ACHN (cell line): ENCODE measurements at places on chromosomes 5 and 9.

DNA sequence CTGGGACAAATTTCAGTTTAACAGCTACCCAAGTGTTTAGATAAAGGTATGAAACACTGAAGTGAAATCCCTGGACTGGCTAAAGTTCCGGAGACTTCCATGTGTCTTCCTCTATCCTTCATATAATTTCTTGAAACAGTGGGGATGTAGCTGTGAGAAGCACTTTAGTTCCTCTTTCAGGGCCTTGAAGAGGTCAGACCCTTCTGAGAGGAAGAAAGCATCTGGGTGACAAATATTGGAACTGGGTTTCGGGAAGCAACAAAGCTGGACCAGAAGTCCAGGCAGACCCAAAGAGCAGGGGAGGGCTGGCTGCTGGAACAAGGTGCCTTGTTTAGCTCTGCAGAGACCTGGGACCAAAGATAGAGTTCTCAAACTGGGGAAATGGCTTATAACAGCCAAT lies 75.4 kb upstream of the ZFAND5 start:
- DNase-seq: no peak

DNA sequence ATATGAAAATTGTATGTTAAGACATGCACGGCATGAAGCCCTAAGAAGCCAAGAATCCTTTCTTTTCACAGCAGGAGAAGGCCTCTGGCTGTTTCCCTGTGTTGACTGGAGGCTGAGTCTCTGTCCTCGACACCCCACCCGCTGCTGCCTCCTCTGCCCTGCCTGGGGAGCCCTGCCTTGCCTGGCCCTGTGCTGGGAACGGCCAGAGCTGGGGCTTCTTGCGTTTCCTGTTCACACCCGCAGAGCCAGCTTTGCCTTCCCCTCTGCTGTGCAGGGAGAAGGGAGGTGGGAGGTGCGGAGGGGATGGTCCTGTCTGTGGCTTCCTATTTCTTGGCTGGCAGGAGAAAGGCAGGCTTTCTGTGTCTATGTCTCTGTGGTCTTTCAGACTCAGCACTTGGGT lies 6.9 kb upstream of the GMCL2 start:
- no peak for DNase-seq

DNA sequence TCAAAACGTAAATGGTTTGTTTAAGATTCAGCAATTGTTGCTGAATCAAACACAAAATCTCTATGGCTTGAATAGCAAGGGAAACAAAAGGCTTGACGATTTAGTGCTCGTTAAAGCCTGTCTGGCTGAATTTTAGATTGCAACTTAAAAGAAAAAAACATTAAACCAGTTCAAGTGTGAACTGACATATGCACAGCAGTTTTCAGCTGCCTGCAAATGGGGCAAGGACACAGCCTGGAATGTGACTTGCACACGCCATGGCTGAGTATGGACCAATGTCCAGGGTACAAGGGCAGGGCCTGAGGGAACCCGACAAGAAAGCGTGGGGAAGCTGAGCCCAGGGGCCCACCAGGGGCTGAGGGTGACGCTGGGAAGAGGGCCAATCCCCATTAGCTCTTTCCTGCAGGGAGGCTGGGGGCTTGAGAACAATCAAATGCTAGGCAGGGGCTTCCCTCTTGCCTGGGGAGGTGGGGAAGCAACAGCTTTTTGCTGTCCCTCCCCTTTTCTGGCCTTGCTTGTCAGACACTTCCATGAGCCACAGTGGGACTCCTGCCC lies 89.6 kb upstream of the LRRTM2 start:
- no peak for DNase-seq

DNA sequence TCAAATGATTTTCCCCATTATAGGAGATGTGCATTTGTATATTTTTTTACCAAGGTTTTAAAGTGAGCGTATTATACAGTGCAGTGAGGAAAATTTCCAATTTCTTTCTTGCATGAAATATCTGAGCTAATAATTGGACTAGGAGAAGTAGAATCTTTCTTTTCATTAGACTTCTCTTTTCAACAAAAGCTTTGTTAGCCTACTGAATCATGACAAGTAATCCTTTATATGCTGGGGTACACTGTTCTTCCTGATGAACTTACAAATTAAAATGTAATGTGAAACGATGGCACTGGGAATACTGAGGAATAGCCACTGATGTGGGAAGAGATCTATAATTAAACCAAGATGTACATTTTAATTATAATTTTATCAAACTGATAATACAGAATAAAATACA lies 829.6 kb downstream of the PTPRD start:
- DNase-seq: no peak

DNA sequence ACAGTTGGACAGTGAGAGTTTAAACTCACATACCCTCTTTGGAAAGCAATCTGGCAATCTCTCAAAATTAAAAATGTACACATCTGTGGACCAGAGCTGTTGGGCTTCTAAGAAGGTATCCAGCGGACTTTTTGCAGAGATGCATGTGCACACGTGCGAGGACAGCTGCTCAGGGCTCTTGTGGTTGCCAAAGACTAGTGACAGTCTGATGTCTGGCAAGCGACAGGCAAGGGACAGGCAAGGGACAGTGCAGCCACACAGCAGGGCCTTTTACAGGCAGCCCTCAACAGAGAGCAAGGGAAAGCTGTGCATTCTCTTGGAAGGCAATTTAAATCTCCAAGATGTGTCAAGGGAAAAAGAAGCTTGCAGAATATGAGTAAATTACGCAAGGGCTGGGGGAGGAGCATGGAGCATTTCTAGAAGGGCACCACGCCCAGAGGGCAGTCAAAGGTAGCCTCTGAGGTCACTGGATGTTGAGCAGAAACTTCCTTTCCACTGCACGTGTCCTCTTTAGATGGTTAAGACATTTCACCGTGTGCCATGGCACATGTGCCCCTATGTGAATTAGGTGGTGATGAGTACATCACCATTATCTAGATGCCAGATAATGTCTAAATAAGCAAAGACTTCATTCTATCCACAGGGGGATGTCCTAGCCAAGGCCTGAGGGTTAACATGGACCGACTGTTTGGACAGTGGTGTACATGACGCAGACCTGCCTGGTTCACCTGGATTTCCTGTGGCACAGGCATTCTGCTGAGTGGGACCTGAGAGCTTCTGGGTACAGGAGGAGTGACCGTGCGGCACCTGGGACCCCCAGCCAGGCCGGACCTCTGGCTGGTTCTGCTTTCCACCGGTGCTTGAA lies 9.1 kb downstream of the GFPT2 start:
- DNase-seq: no peak

DNA sequence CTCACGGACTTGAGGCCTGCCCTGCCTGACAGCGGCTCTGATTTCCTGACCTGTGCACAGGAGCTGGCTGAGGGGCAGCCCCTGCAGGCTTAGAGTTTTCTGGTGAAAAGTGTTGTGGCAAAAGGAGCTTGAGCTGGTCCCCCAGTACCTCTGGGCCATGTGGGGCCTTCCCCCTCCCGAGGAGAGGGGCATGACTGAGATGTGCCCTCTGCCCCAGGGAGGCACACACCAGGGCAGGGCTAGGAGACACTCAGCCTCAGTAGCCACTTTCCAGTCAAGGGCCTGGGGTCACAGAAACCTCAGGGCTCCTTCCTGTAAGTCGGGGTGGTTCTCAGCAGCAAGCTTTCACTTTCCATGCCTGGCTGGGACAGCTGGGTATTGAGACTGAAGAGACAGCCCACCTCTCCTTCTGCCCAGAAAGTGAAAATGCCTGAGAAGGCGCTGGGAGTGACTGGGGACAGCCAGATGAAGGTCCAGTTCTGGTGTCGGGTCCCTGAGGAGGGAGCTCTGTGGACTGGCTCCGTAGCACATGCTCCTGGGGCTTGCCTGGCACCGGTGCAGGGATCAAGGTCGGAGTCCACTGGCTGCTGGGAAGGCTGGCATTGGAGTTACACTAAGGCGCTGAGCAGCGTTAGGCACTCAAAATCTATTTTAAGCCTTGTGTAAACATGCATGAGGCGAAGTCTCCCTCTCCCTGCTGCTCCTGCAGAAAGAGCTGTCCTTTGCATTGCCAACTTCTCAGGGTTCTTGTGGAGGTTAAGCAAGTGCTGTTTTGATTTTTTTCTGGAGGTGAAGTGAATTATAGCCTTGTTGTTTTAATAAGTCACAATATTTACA lies 394.9 kb downstream of the GADD45G start:
- peak; percentile 20 for DNase-seq

- DNase-seq: peak; percentile 54
These were observed 52.7 kb upstream of the TJP2 start for GRCh38 chr9:69121155-69122081.

DNA sequence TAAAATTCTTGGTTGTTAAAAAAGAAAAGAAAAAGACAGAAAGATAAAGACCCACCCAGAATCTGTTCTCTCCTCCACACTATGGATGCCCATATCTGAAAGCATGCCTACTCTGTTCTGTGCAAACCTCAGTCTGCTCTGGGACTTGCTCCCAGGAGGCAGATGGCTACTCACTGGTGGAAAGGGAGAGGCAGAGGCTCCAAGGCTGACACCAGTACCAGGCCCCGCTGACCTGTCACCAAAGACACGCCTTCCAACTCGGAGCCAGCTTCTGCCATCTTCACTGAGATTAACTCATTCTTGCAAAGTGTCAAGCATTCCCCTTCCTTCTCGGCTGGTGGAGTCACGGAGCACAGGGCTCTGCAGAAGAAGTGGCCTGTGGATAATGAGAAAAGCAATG lies 21.6 kb downstream of the SH3TC2 start:
- DNase-seq: no peak

DNA sequence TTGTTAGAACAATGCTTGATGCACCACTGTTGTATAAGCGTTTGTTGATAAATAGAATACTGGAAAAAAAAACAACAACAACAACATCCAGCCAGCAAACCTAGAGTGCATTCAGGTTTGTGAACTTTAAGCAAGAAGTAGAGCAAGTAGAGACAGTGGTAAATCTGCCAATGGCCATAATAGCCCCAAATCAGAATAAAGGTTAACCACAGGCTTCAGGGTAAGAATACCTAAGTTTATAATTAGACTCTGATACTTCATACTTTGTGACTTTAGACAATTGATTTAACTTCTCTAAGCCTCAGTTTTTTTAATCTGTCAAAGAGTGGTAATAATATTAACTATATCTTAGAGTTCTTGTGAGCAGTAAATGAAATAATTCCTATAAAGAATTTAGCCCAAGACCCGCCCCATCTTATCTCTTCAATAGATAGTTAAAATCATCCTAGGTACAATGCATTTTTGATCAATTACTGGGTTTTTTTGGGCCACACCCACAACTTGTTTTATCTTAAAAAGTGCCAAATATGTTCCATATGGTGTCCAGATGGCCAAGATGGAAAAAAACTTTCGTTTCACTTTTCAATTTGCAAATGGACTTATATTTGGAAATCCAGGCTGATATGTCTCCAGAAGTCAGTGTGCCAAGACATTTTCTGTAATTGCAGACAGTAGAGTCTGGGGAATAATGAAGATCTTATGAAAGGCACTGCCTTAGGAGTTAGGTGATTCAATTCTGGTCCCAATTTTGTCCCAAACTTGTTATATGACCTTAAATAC lies 24.5 kb upstream of the DPYSL3 start:
- no peak for DNase-seq

- DNase-seq: no peak
These were observed 11.7 kb upstream of the DENND1A start for GRCh38 chr9:123941524-123942070.

- DNase-seq: no peak
These were observed 199.3 kb downstream of the C9orf152 start for GRCh38 chr9:110008663-110009062.

DNA sequence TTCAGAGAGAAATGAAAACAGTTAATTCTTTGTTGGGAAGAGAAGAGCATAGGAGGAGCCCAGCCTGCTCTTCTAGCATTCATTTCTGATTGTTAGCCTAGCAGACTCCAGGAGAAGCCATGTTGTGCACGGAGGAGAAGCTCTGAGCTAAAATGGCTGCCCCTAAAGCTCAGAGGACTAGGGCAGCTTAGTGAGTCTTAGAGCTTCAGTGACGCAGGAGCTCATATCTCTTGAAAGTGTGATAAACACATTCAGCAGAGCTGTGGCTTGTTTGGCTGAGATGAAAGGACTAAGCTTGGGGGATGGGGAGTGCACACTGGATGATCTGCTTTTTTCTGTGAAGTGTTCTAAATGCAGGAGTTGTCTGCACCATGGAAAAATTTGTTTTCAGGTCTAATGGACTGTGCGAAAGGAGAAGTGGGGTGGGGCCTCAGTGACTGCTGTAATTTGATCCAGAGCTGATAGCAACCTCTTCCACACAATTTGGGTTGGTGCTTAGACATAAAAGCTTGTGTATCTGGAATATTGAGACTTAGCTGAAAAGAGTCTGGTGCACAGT lies 58.5 kb downstream of the ZNF462 start:
- no peak for DNase-seq

GRCh38 chr5:66769839-66770617 lies 173.8 kb downstream of the MAST4 start:
- DNase-seq: no peak

- peak; percentile 25 for DNase-seq
These were observed 19.4 kb downstream of the GARNL3 start for GRCh38 chr9:127283917-127284497.

DNA sequence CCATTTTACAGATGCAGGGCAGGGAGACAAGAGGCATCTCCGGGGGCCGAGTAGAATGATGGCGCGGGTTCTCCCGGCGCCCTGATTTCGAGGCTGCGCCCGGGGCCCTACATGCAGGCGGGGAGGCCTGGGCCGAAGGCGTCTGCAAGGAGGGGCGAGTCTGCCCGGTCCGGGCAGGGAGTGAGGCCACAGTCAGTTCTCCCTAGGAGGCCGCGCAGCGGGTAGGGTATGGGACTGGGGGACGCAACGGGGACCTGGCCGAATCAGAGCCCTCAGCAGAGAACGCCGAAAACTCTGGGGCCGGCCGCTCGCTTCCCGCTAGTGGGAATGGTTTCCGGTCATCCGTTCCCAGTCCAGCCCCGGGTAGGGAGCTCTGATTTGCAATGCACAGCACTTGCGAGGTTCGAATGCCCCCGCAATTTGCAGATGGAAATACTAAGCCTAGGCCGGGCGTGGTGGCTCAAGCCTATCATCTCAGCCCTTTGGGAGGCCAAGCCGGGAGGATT lies 6.4 kb downstream of the TLX3 start:
- no peak for DNase-seq

DNA sequence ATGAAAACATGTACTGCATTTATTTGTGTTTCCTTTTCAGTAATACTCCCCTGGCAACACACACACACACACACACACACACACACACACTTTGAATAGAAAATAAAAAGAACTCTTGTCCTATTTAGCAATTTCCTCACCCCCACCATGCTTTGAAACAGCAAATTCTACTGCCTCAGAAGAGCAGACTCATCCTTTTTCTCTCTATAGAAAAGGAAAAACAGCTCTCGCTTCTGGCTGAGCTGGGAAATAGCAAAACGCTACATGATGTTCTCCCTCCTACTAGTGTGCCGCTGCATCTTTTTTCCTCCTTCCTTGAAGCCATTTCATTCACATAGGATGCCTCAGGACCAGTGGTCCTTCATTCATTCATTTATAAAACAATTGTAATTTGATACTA lies 453.6 kb downstream of the CSNK1G3 start:
- DNase-seq: no peak

DNA sequence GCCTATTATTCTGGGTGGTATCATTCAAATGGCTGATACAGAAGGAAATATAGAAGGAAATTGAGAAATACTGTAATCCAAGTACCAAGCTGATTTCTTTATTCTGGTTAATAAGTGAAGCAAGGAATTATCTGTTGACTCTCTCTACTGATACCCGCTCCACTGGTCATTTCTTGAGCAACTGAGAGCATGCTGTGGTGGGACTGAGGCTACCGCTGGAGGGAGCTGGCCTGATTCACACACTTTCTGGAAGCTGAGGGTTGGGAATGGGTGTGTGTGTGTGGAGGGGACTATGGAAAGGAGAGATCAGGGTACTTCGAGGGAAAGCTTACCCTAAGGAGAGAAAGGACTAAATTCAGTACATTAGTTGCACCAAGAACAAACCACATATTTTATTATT lies 104.1 kb downstream of the UGCG start:
- DNase-seq: no peak

GRCh38 chr5:147393874-147394672 lies 115.8 kb downstream of the DPYSL3 start:
- DNase-seq: no peak
